AML-193 (cell line): ENCODE measurements at places on chromosomes 11 and 22.
A peak's percentile ranks its signal among the peaks of the same experiment; 100 is the strongest.

- no peak for DNase-seq
Observed at GRCh38 chr11:124167826-124168231, 15.3 kb upstream of the OR10D3 start.

- DNase-seq: no peak
Observed at GRCh38 chr22:48309115-48309705, 1518.5 kb downstream of the BRD1 start.

GRCh38 chr11:34978236-34979191 lies 62.1 kb downstream of the PDHX start:
- DNase-seq: no peak

DNA sequence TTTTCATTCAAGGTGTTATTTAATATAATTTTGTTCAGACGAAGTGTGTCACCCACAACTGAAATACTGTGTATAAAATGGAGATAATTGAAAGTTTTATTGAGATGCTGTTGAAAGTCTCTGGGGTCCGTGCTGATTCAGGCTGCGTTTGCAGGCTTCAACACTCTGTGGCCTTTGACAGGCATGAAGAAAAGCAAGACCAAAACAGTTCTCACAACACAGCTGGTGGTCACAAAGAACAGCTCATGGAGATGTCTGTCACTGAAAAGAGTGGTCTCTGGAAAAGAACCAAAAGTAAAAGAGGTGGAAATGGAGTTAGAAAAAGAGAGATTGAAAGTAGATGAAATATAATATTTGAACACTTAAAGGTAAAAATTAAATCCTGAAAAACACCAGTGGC lies 9.8 kb upstream of the MPPED2 start:
- DNase-seq: no peak

- no peak for DNase-seq
Observed at GRCh38 chr22:50074056-50074455, 11.2 kb downstream of the MLC1 start.

DNA sequence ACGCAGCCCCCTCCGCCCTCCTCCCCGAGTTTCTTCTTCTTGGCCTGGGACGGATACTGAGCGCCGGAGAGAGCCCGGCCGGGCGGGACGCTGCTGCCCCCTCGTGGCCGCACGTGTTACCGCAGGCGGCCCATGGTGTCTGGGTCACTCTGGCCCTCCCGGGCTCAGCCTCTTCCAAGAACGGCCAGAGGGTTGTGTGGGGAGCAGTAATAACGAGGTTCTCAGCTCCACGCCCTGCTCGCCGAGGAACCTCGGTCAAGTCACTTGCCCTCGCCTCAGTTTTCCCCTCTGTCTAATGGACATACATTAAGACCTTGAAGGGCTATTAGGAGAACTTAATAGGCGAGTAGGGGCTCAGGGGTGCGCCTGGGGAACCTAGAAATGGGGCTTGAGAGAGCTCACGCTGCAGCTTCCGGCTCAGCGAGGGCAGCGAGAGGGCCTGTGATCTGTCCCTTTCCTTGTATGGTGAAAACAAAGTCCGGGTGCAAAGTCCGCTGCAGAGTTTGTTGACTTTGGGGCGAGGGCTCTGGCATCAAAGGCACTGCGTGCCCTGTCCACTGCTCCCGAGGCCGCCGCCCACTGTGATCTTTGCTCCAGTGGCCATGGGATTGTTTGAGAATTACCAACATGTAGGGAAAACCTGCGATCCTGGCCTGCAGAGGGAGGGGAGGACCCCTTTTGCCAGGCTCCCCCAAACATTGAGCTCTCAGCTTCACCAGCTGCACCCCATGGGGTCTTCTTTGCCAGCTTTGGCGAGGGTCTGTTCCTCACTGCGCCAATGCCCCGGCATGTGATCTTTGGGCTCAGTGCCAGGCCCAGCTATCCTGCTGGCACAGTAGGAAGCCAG lies 14.4 kb upstream of the LRP5 start:
- DNase-seq: peak; percentile 72

DNA sequence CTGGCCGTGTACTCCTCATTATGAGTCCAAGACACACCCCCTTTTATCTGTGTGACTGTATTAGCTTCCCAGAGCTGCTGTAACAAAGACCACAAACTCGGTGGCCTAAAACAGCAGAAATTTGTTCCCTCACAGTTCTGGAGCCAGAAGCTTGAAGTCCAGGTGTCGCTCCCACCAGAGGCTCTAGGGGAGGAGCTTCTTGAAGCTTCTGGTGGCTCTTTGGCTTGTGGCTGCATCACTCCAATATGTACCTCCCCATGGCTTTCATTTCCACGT lies 3.0 kb downstream of the PRR5 start:
- no peak for DNase-seq

DNA sequence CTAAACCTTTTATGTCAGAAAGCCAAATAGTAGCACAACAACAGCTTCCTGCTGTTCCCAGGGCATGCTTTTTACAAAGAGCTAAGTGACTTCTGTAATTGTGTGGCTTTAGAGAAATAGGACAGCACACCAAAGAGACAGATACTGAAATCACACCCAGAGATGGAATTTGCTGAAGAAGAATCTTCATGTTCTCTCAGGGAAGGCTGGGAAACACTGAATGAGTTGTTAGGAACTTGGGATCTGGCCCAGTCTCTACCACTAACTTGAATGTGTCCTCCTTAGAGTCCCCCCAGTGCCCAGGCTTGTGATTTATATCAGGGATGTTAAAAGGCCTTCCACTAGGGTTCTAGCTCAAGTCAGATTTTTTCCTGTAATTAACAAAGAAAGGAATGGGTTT lies 175.2 kb downstream of the DBX1 start:
- no peak for DNase-seq

DNA sequence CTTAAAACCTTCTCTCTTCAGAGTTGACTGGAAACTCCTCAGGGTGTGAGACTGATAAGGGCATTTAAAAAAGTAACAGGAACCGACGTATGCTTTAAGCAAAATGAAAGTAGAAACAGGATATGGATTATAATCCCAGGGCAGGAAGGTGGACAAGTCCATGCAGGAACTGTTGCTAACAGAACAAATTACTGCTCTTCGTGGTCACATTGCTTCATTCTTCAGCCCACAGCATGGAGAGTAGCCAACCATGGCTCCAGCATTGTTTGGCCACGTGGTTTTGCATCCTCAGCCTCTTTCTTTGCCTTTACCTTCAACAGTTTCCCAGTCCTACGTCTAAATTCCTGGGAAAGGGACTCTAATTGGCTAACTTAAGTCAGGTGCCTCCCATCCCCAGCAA lies 563.1 kb upstream of the ISX start:
- no peak for DNase-seq

GRCh38 chr22:35733791-35734516 lies 16.3 kb downstream of the APOL5 start:
- DNase-seq: no peak

GRCh38 chr11:122633219-122633829 lies 22.2 kb upstream of the UBASH3B start:
- peak; percentile 45 for DNase-seq

DNA sequence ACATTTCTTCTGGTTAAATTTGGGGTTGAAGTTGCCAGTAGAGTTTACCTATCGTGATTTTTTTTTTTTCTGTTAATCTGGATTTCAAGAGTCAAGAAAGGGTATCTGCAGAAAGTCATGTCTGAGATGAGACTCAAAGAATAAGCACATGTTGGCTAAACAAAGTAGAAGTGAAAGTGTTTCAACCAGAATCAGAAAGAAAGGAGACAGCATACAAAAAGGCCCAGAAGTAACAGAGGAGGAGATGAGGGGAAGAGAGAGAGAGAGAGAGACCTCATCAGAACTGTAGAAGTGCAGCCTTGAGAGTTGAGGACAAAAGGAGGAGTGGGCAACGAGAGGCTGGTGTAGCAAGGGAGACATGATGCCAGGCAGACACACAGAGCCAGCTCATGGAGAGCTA lies 54.9 kb downstream of the SVIP start:
- DNase-seq: no peak

DNA sequence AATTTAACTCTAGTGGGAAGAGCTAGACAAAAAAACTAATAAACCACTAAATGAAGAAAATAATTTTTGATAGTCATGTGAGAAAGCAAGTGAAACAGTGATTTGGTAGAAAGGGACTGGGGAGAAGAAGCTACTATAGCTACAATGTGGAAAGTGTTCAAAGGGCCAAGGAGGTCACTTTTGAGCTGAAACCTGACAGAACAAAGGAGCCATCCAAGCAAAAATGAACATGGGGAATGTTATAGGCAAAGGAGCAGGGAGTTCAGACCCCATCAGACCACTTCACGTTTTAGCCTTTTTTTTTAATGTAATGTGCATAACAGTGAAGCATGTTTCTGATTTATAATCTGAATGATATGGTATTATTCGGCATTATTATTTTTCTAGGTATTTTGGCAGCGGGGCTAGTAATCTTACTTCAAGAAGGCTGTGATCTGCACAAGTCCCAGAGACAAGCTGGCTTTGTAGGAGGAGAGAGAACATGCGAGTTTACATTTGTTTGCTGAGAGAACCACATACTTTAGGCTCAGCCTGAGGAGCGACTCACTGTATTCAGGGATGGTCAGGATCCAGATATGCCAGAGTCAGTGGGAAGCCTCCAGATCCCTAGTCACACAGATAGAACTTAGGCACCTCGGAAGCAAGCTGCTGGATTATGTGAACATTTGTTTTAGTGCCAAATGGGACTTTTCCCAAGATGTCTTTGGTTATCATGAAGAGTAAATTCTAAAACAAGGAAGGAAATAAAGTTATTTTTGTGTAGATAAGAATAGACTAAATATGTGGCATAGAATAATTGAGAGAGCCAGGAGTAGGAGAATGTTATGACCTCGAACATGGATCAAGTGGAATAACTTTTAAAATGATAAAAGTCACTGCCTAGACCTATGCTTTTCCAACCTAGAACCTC lies 118.6 kb downstream of the TRIM44 start:
- no peak for DNase-seq

DNA sequence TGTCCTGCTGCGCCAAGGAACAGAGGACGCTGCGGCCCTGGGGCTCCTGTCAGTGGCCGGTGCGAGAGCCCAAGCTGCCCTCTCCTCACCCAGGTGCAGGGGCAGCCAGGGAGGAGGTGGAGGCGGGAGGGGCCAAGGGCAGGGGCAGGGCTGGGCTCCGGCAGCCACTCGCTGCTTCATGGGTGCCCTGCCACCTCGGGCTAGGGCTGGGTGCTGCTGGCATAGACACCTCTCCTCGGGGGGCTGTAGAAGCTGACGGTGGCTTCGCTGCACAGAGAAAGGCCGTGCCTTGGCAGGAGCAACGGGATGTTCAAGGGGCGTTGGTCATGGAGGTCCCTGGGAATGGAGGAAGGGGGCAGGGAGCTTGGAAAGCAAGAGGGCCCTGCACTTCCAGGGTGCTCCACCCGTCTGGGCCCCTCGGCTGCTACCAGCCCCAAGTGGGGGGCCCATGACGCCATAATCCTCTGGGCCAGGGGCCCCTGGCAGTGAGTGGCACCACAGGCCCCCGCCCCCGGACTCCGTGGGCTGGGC lies 1.6 kb upstream of the TBX1 start:
- no peak for DNase-seq

DNA sequence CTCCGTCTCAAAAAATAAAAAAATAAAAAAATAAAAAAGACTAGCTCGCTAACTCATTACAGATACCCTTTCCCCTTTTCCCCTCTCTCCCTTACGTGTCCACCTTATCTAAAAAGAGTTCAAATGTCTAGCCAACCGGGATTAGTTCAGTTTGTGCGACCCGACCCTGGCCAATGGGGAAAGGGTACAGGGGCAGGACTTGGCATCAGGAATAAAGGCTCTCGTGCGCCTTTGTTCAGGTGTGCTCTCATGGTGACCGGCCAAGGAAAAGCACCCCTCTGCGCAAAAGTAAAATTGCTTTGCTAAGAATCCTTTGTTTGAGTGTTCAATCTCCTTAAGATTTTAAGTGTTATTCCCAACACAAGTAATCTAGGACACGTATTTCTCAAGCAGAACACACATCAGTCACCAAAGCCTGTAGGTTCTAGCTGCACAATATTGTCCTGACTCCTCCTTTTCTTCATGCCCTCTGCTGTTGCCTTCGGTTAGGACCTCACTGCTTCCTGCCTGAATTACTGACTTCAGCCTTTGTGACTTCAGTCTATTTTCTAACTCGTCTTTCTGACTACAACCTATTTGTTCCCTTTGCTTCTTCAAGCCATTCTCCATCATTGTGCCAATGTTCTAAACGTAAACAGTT lies 20.7 kb upstream of the CECR2 start:
- no peak for DNase-seq

DNA sequence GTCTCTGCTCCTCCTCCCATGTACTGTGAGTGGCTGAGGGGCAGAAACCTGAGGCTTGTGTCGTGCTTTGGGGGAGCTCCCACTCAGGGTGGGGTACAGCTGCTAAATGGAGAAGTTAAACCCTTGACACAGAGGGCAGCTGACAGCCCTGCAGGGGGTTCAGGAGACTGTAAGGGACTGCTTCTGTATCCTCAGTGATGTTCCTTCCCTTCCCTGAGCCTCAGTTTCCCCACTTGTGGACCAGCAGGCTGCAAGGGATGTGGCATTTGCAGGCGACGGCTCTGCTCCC lies 15.6 kb downstream of the SYNGR1 start:
- DNase-seq: no peak

- DNase-seq: no peak
Observed at GRCh38 chr11:71499546-71499945, 27.5 kb upstream of the KRTAP5-7 start.

GRCh38 chr11:7849018-7849417 lies 52.3 kb upstream of the OR5P2 start:
- no peak for DNase-seq

DNA sequence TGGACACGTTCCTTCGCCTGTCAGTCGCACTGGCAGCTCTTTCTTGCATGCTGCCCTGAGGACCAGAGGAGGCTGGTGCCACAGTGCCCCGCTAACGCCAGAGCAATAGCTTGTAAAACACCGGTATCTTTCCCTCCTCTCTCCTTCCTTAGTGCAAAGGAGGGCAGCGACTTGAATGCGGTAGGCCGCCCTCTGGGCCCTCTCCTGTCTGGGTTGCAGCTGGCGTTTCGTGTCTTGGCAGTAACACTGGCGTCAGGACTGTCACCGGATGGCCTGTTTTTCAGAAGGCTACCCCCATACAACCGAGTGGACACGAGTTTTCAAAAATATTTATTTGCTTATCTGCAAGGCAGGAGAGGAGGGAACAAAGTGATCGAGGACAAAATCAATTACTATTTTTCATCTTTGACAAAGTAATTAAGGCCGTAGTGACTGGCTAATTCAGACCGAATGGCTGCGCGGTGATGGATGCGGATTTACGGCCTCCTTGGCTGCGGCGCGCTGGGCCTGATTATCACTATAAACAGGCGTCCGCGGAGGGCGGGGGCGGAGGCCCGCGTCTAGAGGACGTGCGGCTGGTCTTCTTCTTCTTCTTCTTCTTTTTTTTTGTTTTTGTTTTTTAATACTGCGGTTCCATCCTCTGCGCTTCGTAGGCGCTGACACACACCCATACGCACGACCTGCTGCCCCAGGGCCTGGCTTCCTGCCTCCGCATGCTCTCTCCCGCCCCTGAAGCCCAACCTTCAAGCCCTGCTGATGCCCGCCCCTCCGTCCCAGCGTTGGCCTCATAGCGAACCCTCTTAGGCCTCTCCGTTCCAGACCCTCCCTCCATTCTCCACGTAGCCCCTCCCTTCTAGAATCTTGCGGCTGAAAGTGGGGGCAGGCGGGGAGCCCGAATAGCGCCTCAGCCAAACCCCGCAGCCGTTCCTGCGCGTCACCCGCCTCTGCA lies 2.9 kb upstream of the SLC6A5 start:
- DNase-seq: no peak
